ENCODE measurements at places on chromosomes 5 and 9.
A peak's percentile ranks its signal among the peaks of the same experiment; 100 is the strongest.

- DNase-seq = no peak
Measured at GRCh38 chr5:177575488-177575887, 16.5 kb upstream of the TMED9 start.

DNA sequence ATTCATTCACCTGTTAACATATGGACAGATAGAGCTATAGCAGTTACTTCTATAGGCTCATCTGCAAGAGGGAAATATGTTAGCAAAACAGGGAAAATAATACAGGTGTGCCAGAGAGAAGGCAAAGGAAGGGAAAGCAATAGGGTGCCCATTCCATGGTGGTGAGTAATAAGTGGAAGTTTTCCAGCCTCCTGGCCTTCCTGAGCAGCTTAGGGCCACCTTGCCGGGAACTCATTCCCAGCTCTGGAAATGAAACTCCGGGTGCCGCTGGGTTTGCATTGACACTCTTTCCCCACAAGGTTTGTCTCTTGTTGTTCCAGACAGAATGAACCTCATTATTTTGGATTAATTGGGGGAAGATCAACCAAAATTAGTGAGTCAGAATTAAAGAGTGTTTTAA is 58.4 kb downstream of the SLC1A3 start:
- DNase-seq = no peak

GRCh38 chr9:76873821-76874220 is 32.1 kb downstream of the PRUNE2 start:
- DNase-seq = no peak

GRCh38 chr5:66440202-66440680 is 156.0 kb upstream of the MAST4 start:
- DNase-seq = peak; percentile 12

- DNase-seq = no peak
Measured at GRCh38 chr5:78816143-78816765, 167.7 kb upstream of the LHFPL2 start.

Data from H54 (cell line).